Activated gamma-delta T cell treated with Interleukin-2 at 50 U/mL for 16 hours (primary cell): ENCODE measurements at places on chromosomes 7 and 10.
A peak's percentile ranks its signal among the peaks of the same experiment; 100 is the strongest.

DNA sequence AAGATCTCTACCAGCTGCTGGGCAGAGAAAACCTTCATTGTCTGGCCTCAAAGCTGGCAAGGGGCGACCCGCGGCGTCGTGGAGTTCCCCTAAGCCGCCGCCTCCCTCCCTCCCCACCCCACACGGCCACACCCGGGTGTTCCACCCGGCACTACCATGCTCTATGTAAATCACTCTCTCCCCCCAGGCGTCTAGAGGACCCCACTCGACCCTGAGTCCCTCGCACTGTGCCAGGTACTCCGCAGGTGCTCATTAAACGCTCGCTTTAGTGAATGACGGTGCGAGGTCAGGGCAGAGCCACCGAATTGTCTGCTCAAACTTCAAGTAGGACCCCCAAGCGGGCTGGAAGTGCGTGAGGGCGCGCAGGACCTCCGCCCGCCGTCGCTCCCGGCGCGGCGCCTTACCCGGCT, 628 bp downstream of the PARP12 start:
- peak; percentile 44 for DNase-seq

DNA sequence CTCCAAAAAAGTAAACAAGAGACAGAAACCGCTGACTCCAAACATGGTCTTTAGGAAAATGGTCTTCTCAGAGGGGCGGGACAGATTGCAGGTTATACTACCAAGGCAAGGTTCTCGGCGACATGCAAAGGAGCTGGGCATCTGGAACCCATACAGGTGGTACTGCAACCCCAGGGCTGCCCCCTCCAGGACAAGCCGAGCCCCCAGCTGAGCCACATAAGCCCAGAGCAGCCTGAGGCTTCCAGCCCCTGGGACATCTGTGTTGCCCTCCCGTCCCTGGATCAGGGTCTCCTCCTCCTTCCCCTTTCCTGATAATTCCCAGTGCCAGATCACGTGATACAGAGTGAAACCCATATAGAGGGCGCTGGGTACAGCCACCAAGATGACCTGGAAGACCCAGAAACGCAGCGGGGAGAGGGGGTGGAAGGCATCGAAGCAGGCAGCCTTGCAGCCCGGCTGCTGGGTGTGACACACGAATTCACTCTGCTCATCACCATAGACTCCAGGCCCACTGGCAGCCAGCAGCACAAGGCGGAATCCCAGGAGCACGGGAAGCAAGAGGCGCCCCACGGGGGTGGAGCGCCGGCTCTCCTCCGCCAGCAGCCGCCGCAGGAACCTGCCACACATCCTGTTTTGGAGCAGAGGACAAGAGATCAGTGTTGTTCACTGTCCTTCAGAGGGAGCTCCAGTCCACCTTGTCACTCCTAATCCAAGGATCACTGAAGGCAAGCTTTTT, at the start of gene GJC3:
Gene GJC3, minus strand, starts transcription at position 627 of the 736 bp plus-strand sequence. Its CDS starts 0 bp downstream, at position 627.
- DNase-seq, result peak; percentile 26

- DNase-seq, result no peak
Measured at GRCh38 chr10:91974960-91975359, 51.4 kb downstream of the BTAF1 start.

- no peak for DNase-seq
Measured at GRCh38 chr7:24777806-24778205, 20.5 kb upstream of the GSDME start.

GRCh38 chr7:151226560-151226874, 488 bp downstream of the ABCF2 start:
- DNase-seq, result no peak

- no peak for DNase-seq
Measured at GRCh38 chr10:124946945-124947344, 5.0 kb downstream of the ZRANB1 start.

DNA sequence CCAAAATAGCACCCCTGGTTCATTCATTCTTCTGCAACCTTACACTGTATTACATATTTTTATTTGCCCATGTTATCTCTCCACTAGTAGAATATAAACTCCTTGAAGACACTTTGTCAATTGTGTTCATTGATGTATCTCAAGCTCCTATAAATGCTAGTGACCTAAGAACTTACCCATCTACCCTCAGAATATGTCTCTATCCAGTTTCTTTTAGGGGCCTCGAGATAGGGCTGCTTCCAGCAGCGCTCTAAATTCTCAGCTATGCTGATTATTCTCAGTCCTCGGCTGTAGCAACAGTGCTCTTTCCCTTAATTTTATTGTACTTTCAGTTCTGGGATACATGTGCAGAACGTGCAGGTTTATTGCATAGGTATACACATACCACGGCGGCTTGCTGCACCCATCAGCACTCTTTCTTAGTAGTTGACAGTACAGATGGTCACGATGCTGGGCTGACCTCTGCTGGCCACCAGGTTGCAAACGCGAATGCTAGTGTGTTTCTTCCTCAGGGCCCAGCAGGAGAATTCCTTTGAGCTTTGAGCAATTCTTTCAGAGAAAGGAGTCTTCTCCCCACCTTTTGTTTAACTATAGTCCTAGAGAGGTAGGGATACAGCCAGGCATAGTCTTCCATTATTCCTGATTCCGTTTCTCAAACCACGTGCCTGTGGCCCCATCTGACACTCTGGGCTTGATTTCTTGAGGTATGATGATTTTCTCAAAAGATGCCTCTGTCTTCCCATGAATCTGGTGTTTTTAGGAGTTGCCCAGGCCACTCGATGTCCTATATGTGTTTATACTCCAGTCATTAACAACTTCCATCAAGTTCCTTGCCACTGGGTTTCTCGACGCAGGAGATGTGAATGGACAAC, 49.1 kb upstream of the CDC14C start:
- DNase-seq, result no peak

- no peak for DNase-seq
Measured at GRCh38 chr10:29322918-29323317, 34.0 kb downstream of the LYZL1 start.

DNA sequence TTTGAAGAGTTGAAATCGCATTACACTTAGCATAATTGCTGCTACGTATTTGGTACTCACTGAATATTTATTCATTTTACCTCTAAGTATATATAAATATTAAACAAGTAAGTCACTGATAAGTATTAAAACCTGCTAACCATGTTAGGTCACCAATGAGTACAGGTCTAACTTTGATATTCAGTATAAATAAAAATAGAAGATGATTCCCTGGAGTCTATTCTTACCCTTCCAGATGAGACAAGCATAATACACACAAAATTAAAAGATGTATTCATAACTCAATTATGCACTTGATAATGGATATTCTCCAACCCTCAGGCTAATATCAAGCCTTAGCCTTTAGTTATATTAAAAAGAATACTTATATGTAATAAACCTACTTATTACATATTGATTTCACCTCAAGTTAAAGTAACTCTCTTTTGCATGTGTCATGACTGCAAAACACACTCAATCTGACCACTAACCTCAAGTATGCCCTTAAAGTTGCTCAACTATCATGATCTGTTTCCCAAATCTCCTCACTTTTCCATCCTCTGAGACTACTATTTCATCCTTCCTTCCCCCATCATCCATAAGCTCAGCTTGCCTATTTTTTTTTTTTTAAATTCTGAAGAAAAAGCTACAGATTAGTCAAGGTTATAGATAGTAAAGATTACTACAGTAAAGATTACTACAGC, 46.8 kb downstream of the IPMK start:
- no peak for DNase-seq

- no peak for DNase-seq
Measured at GRCh38 chr7:134842062-134842461, 62.6 kb downstream of the CALD1 start.

- DNase-seq, result no peak
Measured at GRCh38 chr7:45657890-45658715, 83.9 kb downstream of the ADCY1 start.

DNA sequence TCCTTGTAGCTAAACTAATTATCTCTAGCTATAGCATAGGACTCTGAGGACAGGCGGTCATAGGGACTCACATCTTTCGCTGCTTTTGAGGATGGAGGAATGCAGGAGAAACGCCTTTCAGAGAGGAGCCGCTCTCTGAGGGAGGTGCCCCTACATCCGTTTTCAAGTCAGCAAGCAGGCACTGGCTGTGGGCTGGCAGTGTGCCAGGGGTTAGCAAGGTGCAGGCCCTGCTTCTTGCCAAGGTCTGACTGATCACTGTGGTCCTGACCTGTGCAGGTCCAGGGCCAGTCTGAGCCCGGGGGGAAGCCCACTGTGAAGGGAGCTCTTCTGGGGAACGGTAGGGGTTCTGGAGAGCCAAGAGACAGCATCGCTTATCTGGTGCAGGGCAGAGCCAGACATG, 89.4 kb downstream of the SH3PXD2A start:
- peak; percentile 86 for DNase-seq

GRCh38 chr7:106793015-106793975, 71.8 kb upstream of the PIK3CG start:
- peak; percentile 46 for DNase-seq

DNA sequence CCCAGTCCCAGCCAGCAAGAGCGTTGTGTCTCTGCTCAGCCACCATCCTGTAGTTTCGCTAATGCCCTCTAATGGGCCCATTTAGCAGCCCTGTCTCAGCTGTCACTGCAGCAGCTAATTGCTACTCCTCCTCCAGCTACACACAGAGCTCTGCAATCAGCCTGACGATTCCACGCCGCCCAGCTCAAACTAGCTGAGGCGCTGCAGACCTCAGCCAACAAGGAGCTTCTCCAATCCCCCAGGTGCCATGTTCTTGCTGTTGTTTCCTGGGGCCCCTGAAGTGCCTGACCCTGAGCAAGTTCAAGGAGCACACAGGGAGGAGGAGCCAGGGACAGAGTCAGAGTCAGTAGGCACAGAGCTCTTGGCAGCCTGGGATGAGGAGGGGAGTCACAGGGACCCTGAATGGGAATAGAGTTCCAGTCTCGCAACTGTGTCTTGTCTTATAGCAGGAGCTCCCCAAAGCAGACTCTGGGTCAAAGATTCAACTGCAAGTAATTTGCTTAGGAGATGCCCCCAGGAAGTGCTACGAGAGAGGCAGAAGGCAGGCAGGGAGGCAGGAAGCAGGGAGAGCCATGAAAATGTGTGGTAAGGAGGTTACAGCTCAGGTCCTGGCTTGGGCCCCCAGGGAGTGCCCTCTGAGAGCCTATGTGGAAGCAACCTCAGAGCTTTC, 135.8 kb upstream of the UNC5B start:
- DNase-seq, result no peak

- no peak for DNase-seq
Measured at GRCh38 chr7:22858640-22859561, 36.3 kb upstream of the TOMM7 start.

- no peak for DNase-seq
Measured at GRCh38 chr10:73850211-73850610, 24.1 kb downstream of the CAMK2G start.

DNA sequence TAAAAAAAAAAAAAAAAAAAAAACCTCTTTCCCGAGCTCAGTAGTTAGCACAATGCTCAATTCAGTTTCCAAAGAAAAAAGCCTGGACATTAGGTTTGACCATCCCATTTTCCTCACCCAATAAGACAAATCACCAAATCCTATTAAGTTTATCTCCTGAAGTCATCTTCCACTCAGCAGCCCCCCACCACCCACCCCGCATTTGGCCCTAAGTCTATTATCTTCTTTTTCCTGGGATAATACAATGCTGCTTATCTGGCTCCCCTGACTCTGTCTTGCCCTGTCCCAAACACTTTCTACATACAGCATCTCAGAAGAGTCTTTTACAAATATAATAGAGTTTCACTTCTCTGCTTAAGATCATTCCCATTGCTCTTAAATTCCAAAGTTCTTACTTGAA, 17.8 kb upstream of the LMOD2 start:
- DNase-seq, result no peak

DNA sequence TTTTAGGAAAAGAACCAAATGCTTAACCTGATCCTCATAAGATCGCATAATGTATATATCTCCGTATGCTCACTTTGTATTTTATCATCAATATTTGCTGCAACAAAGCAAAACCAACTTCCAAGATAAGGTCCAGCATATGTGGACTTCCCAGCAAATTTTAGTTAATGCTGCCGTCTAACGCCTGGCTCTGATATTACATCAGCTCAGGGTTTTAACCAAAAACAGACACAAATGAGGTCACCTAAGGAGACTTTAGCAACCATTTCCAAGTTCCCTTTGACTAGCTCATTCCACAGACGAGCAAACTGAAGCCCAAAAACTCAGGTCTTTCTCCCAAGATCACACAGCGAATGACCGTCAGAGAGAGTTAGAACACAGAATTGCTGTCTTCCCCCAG, 59.4 kb upstream of the UCN3 start:
- DNase-seq, result no peak

DNA sequence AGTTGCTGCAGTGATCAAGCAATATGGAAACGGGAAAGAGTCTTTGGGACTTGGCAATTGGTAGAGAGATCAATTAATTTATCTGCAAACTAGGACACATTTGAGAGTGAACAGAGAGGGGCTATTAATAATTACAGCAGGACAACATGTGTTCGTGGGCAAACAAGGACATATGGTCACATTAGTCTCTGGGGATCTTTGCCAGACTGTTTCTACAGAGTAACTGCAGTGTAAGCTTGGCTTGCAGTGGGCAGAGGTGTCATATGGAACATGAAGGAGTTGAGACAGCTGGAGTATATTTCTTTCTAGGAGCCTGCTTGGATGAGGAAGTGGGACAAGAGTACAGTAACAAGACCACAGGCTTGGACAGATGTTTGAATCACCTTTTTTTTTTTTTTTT, 232.1 kb upstream of the LYZL1 start:
- DNase-seq, result no peak

DNA sequence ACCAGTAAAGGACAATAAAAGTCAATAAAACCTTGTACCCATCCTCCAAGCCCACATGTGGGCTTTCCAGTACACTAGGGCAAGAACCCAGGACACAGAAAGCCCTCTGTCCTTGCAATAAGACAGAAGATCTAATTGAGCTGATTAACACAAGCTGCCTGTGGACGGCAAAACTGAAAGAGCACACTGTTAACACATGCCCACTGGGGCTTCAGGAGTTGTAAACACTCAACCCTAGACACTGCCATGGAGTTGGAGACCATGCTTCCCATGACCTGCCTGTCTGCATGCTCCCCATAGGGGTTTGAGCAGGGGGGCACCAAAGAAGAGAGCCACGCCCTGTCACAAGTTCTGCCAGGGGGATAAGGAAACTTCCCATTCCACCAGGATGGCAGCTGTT, 22.6 kb upstream of the WIPF3 start:
- no peak for DNase-seq

- DNase-seq, result no peak
Measured at GRCh38 chr7:44282601-44283171, 42.7 kb downstream of the CAMK2B start.

- DNase-seq, result no peak
Measured at GRCh38 chr7:48419401-48419800, 248.1 kb downstream of the ABCA13 start.

DNA sequence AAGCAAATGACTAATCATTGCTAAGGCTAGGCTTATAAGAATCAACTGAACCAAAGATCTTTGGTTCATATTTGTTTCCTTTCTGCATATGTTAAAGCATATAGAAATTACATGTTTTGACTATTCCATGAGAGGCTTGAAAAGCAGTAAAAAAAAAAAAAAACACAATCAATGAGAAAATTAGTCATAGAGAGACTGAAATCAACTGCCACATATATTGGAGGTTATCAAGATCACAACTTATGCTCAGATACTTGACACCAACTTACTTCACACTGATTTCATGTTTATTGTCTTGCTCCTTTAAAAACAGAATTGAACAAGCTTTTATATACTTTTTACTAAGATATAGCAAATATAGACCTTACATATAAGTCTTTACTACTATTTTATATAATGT, 161.3 kb downstream of the TPK1 start:
- DNase-seq, result no peak
